Activated T-cell treated with anti-CD3 and anti-CD28 coated beads for 1 hour (primary cell): ENCODE measurements at places on chromosomes 5 and 9.

DNA sequence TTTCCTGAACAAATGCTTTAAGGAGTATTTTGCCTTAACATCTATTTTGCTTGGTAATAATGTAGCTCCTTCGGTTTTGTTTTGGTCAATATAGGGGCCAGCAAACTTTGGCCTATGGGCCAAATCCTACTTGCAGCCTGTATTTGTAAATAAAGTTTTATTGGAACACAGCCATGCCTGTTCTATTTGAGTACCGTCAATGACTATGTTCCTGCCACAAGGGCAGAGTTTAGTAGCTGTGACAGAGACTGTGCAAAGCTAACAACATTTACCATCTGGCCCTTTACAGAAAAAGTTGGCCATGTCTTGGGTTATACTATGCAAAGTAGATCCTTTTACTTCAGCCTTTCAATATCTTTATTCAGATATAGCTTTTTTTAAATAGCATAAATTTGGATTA is 113.4 kb downstream of the NR3C1 start:
- DNase-seq = no peak

DNA sequence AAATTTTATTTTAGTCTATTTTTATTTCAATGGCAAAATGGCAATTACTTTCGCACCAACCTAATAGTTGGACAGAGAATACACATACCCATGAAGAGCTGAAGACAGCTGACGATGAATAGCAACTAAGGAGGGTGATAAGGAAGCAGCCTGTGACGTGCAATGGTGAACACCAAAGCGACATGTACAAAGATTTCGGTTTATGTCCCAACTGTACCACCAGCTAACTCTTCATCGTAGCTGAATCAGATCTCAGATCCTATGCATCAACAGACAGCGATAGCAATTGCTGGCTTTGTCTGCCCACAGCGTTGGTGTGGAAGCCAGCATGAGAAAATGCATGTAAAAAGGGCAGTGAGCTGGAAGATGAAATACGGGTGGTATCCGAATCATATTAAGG is 130.6 kb upstream of the ANKH start:
- no peak for DNase-seq

DNA sequence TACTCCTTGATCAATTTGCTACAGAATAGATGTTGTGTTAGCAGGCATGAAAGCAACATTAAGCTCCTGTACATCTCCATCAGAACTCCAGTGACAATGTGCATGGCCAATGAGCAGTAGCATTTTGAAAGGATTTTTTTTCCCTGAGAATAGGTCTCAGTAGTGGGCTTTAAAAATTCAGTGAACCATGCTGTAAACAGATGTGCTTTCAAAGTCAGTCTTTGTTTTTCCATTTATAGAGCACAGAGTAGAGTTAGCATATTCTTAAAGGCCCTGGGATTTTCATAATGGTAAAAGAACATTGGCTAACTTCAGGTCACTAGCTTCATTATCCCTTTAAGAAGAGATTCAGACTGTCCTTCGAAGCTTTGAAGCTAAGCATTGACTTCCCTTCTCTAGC is 150.8 kb downstream of the VPS13A start:
- DNase-seq = no peak

- DNase-seq = no peak
These were observed 136.4 kb downstream of the SEMA5A start for GRCh38 chr5:9409413-9409960.

DNA sequence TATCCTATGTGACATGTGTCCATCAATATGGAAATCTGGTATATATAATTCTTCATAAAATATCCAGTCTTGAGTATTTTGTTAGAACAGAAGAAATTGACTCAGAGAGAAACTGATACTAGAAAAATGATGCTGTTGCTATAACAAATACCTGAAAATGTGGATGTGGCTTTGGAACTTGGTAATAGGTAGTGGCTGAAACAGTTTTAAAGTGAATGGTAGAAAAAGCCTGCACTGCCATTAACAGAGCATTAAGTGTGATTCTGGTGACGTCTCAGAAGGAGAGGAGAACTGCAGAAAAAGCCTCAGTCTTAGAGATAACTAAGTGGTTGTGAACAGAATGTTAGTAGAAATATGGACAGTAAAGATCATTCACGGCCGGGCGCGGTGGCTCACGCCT is 634.9 kb upstream of the ZNF608 start:
- no peak for DNase-seq

DNA sequence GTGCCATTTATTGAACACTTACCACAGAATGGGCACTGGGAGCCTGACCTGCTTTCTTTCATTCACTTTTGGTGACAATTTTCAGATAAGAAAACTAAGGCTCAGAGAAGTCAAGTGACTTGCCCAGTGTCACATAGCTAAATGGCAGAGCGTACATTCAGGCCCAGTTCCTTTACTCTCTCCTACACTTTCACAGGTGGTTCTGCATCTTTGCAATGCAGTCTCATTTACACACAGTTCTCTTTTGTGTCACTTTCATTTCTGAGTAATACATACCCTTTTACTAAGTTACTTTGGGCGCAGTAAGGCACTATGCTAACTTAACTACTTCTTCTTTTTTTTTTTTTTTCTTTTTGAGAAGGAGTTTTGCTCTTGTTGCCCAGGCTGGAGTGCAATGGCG is 8.3 kb downstream of the NFIL3 start:
- DNase-seq = no peak

DNA sequence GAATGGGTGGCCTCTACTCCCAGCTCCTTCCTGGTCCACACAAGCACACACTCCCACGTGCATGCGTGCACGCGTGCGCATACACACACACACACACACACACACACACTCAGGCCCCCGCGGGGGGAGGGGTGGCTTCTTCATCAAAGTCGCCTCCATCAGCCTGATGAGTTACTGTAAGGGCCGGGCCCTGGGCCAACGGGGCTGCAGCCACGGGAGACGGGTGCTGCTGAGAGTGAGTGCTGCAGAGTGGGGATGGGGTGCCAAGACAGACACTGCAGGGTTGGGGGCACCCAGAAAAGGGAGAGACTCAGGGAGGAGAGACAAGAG is 18.1 kb downstream of the CNTFR start:
- DNase-seq = no peak

GRCh38 chr5:6574111-6574510 is 58.7 kb downstream of the NSUN2 start:
- no peak for DNase-seq

DNA sequence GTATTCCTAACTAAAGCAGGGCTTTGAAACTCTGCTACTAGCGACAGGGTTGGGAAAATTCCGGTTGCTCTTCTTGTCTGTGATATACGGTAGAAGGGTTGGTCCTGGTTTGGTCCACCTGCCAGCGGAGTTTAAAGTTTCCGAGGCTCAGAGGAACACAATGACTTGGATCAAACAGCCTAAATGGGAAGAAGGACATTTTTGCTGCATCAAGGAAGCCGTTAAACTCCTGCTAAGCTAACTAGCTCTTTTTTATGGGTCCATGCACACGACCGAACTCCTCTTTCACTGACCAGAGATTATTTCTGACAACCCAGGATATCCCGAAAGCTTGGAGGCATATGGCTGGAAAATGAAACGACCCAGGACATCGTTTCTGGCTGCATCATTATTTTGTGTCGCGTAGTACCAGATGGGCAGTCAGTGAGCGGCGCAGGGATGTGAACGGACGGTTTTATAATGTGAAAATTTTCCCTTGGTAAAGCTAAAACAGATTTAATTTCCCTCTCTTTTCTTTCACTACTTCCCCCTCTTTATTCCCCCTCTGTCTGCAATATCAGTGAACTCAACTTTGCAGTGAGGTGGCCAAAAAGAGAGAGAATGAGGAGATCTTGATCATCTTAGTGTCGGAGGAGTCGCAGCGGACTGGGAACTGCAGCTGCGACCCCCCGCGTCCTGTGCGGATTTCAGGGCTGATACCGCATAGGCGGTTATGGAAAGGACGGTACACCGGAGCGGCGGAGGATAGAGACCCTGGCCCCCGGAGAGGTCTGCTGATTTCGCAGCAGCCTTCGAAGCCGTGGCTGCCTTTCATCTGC is at the start of gene LURAP1L:
TSS of gene LURAP1L (plus strand) at position 160 of the 818 bp plus-strand sequence. CDS start 696 bp downstream, outside the sequence.
- DNase-seq = no peak

DNA sequence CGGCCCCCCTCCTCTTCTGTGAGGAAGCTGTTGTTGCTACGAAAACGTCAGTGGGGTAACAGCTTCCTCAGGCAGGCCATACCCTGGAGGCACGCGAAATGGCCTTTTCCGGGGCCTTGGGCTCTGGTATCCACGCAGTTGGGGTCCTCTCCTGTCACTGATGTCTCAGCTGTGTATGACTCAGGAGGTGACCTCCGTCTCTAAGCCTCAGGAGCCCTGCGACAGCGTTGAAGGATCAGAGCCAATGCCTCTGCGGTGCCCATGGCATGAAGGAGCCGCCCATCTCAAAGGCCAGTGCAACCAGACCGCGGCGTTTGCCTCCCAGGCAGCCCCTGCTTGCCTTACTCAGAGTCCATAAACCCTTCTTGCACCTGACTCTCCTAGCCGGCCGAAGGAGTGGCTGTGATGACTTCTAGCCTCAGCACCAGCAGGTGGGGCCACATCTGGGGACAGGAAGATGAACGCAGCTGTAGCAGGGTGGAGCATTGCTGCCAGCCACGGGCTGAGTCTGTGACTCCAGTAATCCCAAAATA is 1.0 kb upstream of the MXD3 start:
- DNase-seq = no peak

DNA sequence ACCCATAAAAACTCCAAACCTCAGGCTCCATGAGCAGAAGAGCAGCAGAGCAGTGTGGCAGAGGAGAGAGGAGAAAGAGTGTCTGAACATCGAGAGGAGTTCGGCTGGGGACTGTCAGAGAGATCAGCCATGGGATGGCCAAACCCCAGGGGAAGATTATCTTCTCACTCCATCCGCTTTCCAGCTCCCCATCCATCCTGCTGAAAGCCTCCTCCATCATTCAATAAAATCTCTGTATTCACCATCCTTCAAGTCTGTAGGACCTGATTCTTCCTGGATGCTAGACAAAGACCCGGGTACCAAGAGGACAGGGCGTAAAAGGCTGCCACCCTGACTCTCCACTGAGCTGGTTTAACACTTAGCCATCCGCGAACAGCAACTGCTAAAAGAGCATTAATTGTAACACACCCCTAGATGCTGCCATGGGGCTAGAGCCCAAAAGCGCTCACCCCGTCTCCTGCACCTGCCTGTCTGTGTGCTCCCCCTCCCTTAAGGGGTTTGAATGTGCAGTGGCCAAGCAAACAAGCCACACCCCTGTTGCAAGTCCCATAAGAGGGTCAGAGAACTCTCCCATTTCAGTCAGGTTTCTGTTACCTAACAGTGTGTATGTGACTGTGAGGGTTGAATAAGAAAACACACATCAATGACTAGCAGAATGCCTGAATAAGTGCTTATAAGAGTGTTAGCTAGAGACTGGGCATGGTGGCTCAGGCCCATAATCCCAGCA is 13.9 kb upstream of the SELENOP start:
- DNase-seq = no peak

DNA sequence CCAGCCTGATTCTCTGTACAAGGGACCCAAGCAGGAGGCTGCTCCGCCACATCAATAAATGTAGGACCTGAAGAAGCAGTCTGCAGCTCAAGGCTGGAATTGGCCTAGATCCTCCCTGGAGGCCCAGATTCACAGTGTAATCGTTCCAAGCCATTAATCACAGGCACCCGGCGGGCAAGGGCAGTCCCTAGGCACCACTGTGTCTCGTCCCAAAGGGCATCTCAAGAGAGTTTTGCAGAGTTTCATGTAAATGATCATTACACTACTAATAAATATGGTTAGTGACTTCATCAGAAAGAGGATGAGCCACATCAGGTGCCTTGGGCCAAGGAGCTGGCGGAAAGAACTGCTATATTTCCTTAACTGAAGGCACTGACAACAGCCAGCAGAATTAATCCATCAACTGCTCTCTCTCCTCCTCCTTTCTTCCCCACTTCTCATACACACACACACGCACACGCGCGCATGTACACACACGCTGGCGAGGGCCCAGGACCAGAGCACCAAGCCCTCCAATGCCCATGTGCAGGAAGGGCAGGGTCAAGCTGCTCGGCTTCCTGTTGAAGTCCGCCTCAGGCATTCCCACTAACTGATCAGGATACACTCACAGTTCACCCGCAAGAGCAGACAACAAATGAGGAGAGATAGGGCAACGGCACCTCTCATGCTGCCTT is 33.9 kb downstream of the GNAQ start:
- no peak for DNase-seq

- no peak for DNase-seq
These were observed 46.0 kb downstream of the CDO1 start for GRCh38 chr5:115770466-115770865.

DNA sequence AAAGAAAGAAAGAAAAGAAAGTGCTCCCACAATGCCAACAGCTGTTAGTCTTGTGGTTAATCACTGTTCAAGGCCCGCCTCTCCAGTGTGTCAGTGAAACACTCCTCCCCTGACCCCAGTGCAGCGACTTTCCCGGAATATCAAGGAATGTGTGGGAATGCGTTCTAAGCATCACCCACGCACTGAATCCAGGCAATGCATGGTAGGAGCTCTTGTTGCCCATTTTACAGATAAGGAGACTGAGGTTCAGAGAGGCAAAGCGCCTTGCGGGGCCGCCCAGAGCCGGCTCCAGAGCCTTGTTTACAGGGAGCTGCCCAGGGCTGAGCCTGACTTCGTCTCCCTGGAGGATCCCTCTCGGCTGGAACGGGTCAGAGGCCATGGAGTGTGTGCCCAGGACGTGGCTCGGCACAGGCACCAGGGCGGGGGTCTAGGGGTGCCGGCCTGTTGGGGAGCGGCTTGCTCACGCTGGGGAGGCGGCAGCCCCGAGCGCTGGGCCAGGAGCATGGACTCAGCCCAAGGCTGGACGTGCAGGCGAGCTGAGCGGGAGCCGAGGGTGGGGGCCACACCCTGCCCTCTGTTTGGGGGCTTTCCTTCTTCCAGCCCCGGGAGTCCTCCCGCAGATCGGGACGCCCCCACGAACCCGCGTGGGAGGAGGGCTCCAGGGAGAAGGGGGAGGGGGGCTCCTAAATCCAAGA is 823 bp downstream of the ST6GALNAC6 start:
- DNase-seq = no peak

GRCh38 chr9:14218253-14218652 is 95.7 kb downstream of the NFIB start:
- no peak for DNase-seq

DNA sequence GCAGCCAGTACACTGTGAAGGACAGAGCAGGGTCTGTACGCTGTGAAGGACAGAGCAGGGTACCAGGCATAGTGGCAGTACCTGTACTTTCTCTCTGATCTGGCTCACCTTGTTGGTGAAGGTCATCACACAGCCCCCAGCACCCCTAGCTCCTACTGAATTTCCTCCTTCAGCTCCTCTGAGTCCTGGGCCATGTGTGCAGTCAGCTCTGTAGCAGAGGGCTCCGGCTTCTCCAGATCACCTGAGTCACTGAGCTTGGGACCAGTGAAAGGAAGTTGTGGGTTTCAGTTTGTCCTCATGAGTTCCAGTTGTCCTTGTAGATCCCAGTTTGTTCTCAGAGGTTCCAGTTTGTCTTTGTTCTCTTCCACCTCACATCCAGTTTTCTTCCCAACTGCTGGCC is 5.5 kb downstream of the NUDT2 start:
- no peak for DNase-seq
